ENCODE measurements at places on chromosomes 12 and 14. TPM values are rescaled to one million over a fixed set of nuclear protein-coding genes. Genes with fewer than 3 reads are reported as not detected.

Gene RFX4
- polyA plus RNA-seq, result 0.49 TPM

Gene GSG1
- polyA plus RNA-seq, result 1.5 TPM

Gene GDF11
- 3.8 TPM for polyA plus RNA-seq

Gene ALX1
- 1.1 TPM for polyA plus RNA-seq

Gene NEUROD4
- 0.05 TPM for polyA plus RNA-seq

Gene GLIPR1L1
- polyA plus RNA-seq, result 4.4 TPM

Gene PIP4P1
- 20.9 TPM for polyA plus RNA-seq

Gene ANKRD9
- polyA plus RNA-seq, result 17.3 TPM

Gene CLEC4C
- not detected for polyA plus RNA-seq

Gene CBLN3
- polyA plus RNA-seq, result 0.19 TPM

Gene KRT7
- 6.5 TPM for polyA plus RNA-seq

Gene PLCZ1
- polyA plus RNA-seq, result not detected

Measured in GM23338 (cell line).